Left lobe of liver (tissue), 2 donors: ENCODE measurements at places on chromosomes 13 and 19.

DNA sequence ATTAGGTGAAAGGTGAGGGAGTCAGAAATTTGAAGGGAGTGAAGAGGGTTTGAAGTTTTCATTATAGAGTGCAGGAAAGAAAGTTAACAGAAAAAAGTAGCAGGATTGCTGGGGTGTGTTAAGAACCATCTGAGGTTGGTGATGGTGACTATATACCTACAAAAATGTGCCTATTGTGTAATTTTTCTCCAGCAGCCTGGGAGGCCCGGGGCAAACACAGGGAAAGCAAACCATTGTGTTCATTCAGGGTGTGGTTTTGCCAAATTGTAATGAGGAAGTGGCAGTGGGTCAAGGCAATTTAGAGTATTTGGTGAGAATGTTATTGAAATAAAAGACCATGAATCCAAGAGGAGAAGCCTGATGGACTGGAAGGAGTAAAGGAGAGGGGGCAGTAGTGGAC, 8.2 kb upstream of the SUCLA2 start:
- DNase-seq: no peak

DNA sequence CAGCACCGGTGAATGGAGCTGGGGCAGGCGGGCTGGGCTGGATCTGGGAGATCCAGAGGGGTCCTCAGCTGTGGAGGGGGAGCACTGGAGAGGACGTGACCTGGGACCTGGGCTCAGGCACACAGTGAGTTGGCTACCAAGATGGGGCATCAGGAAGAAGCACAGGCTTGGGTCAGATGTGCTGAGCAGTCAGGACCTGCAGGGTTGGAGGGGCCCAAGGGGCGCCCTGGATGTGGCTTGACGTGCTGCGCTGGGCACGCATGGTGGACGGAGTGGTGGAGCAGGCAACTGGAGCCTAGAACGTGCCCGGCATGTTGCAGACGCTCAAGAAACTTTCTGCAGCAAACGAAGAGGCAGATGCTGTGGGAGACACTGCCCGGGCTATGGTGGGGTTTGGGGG, 20.7 kb downstream of the PIP5K1C start:
- no peak for DNase-seq

DNA sequence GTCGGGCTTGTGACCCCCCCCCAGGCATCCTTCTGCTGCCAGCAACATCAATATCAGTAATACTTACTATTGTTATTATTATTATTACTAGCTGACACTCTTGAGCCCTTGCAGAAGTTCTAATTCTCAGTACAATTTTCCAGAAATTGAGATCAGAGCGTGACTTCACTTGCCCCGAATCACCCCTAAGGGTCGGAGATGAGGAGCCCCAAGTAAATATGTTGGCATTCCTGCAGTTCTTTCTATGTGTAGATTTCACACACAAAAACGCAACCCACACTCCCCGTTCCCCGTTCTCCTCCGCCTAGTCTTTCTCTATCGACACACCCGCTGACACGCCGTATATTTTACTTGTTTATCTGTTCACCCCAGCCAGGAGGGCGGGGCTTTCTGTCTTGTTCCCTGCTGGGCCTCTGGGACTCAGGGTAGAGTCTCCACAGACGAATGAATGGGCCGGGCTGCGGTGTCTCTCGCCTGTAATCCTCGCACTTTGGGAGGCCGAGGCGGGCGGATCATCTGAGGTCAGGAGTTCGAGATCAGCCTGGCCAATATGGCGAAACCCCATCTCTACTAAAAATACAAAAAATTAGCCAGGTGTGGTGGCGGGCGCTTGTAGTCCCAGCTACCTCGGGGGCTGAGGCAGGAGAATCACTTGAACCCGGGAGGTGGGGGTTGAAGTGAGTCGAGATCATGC, 14.7 kb downstream of the TLE5 start:
- no peak for DNase-seq

GRCh38 chr13:19634256-19634740, 839 bp downstream of the MPHOSPH8 start:
- no peak for DNase-seq

DNA sequence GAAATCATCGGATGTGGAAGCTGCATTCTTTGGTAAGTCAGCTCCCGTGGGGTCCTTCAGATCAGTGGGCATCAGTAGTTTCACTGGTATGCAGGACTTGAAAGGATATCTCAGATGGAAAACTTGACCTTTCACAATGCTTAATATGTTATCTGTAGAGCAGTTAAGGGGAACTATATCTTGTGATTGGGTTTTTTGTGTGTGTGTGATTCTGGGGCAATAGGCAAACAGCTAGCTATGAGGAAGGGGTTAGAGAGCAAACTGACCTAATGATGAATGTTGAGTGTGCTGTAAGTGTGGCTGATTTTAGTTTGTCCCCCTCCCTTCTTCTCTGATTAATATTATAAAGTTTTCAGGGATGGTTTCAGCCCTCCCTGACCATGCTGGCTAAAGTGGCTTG, 53.3 kb downstream of the ACSBG2 start:
- DNase-seq: no peak

- no peak for DNase-seq
Observed at GRCh38 chr13:106573868-106574267, 5.9 kb upstream of the ARGLU1 start.

GRCh38 chr13:105037110-105037509, 1498.4 kb downstream of the EFNB2 start:
- DNase-seq: no peak

DNA sequence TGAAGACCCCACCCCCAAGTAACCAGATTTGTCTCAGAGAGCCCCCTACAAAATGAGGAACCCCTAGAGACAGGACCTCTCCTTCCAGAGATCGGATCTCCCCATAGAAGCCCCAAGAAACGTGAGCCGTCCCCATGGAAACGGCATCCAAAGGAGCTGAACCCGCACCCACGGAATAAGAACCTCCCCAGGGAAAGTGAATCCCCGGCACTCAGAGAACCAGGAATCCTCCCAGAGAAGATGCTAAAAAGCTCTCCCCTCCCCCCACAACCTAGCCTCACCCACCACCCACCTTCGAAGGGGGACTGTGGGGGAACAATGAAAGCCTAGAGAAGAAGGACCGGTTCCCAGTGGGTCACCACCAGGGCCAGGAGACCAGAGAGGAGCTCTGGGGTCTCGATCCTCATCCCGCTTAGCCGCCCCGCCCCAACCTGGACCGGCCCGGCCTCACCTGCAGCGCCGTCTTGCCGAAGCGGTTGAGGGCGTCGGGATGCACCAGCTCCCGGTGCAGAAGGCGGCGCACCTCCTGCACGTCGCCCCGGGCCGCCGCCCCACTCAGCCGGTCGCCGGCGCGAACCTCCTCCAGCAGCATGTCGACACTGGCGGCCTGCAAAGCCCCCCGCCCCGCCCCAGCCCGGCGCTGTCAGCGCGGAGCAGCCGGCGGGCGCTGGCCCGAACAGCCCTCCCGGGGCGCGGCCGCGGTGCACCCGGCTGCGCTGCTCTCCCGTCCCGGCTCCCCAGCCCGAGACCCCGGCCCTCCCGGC, 535 bp downstream of the CDKN2D start:
- DNase-seq: no peak
